LoVo (cell line): ENCODE measurements at places on chromosomes 13 and 19.

GRCh38 chr13:93625536-93625935 is 398.9 kb downstream of the GPC6 start:
- DNase-seq = no peak

- DNase-seq = no peak
Measured at GRCh38 chr13:44331912-44332851, 41.4 kb upstream of the SERP2 start.

GRCh38 chr13:99548448-99548847 is 47.2 kb downstream of the TM9SF2 start:
- no peak for DNase-seq

DNA sequence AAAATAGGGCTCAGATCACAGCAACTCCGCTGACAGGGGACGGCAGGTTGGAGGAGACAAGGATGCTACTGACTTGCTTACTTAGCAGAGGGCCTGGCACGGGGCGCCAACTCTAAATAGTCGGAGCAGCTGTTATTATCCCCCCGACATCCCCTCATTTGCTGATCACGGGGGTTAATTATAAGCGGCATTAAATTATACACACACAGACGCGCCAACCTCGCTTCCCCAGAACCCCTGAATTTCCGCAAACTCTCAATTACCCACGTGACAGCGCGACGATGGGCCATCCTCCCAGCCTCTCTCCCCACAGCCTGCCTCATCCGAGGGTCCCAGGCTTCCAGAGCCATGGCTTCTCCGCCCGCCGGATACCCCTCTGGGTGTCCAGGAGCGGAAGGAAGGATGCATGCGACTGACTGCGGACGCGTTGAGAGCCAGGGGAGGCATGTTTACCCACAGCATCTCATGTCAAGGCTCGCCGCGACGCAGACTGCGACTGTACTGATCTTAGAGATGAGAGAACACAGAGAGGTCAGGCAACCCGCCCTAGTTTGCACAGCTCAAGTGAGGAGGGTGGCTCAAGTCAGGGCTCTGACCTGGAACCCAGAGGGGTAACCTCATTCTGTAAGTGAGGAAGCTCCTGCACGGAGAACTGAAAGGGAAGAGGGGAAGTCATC is 5.7 kb downstream of the PTPRS start:
- no peak for DNase-seq

- DNase-seq = no peak
Measured at GRCh38 chr19:30330266-30330665, 41.9 kb upstream of the ZNF536 start.

DNA sequence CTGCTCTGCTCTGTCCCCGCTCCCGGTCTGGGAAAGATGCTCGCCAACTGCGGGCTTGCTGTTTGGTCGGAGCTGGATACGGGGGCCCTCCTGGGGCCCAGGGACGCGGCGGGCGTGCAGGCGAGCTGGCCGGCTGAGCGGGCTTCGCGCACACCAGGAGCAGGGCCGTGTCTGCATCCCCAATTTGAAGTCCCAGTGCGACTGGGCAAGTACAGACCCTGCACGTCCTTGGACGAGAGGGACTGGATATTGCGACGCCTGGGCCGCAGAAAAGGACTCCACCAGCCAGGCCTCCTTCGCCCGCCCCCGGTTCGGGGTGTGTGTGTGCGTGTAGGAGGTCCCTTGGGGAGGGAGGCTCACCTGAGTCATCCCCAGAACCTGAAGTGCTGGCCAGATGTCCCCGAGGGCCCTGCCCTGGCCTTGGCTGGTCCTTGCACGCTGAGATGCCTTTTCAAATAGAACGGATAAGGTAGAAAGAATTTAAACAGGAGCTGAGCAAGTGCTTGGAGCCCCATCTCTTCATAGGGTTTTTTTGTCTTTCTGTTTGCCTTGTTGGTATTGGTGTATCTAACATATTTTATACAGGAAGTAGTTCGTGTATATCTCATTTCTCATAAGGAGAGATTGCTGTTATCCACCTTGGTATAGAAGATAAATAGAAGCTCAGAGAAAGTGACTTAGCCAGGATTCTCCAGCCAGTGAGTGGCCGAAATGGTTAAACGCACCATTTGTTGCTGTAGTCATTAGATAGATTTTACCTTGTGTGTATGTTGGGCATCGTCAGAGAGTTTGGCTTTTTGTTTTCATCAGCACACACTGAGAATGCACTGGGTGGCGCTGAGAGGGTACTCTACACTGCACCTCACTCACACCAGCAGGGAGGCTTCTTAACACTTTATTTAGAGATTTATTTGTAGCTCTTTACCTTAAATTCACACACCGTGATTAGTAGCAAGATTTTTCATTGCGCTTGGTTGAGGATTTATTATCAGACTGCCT is 1.1 kb downstream of the NAXD start:
- DNase-seq = peak; percentile 58

GRCh38 chr19:42270346-42271044 is 1.4 kb downstream of the CIC start:
- DNase-seq = no peak

DNA sequence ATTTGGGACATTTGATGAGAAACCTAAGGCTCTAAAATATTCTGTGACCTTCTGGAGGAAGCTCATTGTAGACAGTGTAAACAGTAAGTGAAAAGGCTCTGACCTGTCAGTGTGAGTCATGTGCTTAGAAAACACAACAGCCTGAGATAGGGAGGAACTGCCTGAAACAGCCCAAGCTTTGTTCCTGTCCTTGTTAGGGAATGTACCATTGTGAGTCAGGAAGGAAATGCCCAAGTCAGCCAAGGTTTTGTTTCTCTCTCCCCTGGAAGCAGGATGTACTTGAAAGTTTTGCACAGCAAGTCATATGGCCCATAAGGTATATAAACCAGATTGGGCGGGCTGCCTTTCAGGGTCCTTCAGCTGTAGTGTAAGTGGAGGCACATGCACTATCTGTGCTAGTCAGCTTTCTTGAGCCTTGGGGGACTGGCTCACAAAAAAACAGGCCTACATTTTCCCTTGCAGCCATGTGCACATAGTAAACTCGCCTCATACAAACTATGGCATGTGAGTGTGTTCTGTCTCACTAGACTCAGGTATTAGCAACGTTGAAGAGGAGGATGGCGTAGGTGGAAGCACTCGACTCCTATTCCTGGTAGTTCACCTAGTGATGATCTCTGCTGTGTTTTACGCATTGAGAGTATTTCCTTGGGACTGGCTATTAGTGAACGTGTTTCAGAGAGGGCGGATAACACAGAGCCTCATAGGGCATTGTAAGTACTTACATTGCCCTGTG is 141.2 kb upstream of the KLHL1 start:
- no peak for DNase-seq

DNA sequence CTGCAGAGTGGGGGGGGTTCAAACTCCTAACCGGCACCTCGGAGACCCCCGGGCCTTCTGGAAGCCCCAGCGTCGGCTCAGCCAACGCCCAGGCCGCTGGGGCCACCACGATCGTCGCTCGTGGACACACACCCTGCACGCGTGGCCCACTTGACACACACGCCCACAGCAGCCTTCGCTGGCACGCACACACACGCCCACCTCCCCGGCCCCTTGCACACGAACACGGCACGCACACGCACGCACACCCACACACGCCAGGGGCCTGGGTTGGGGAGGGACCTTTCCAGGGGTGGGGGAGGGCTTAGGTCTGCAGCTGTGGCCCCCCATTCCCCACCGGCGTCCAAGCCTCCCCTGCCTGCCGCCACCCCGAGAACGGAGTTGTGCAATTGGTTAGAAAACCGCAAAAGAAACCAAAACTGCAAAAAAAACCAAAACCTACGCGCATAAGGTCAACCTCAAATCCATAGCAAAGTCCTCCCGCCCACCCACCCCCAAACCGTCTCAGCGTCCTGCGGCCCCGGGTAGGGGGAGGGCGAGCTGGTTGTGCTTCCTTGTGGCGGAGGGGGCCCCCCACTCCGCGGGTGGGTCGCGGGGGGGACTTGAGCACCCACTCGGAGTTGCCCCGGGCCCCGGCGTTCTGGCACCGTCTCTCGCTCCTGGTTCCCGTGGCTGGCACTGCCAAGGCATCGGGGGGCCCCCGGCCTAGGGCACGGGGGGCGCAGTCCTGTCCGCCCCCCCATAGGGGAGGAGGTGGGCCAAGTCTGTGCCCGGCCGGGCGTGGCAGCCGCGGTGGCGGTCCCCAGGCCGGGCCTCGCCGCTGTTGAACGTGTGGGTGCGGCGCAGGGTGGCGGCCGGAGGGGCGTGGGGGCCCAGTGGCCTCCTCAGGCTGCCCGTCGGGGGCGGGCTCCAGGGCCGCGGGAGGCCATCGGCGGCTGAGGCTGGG is 3.3 kb upstream of the LRG1 start:
- DNase-seq = no peak

DNA sequence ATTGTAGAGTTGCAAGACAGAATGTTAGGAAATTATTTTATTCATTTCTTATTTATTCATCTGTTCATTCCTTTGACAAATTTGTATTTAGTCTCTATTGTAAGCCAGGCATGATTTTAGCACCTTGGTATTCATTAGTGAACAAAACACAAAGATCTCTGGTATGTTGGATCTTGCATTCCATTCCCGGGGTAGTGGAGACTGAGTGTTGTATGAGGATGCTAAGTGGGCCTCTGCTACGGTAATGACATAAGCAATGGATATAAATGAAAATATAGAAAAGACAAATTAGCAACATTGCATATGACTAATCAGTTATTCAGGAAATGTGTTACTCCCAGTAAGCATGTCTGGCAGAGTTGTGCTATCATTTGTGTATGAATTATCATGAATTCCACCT is 449.3 kb downstream of the PCDH17 start:
- no peak for DNase-seq

DNA sequence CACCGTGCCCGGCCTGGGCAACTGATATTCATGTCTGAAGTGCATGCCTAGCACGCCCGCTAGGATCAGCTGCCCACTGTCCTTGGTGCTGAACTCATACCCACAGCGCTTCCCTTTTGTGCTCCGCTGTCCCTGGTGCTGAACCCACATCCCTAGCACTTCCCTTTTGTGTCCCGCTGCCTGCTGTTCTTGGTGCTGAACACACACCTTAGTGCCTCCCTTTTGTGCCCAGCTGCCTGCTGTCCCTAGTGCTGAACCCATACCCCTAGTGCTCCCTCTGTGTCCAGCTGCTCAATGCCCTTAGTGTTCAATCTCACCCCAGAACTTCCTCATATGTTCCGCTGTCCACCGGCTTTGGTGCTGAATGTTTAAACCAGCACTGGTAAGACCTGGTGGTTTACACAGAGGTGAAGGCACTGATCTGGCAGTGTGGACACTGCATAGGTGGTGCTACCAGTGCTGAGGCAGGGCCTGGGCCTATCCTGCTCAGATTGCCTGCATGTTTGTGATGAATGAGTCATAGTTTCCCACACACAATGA is 26.3 kb upstream of the SIGLEC11 start:
- DNase-seq = peak; percentile 84

DNA sequence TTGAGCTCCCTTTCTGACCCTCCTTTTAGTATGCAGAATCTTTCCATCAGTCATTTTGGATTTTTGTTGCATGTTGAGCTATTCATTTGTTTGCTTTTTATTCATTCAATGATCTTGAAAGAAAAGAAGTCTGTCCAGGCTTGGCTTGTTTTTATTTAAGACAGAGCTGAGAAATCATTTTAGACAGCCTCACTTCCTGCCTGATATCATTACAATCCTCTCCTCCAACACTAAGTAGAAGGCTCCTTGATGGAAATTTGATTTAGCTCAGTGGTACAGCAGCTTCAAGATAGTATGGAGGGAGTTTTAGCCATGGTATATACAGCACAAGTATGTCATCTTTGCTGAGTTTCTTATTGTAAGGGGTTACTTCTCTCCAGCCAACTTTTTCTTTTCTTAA is 28.4 kb downstream of the MBNL2 start:
- DNase-seq = no peak

DNA sequence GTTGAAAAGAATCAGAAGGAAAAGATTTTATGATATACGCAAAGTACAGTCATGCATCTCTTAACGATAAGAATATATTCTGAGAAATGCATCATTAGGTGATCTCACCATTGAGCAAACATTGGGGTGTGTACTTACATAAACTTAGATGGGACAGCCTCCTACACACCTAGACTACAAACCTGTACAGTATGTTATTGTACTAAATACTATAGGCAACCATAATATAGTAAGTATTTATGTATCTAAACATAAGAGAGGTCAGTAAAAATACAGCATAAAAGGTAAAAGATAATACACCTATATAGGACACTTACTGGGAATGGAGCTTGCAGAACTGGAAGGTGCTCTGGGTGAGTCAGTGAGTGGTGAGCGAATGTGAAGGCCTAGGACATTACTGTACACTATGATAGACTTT is 254.6 kb downstream of the SPRY2 start:
- DNase-seq = peak; percentile 74

GRCh38 chr13:86906127-86906874 is 764.9 kb upstream of the SLITRK5 start:
- no peak for DNase-seq

- DNase-seq = no peak
Measured at GRCh38 chr19:2268861-2269243, 12.6 kb upstream of the JSRP1 start.

DNA sequence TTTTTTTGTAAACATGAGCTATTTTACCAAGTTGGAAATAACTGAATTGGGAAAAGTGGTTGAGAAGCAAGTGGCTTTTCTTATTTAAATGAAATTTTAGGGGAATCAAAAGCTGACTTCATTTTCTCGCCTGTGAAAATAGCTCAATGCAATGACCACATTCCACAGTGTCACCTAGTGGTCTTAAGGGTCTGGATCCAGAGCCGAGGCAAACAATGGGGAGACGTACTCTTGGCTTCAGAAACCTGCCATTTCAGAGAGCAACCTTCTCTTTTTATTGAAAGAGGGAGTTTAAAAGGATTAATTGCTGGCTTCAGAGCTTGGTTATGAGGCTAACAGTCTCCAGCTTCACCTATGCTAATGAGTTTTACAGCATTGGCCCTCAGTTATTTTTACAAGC is 39.7 kb upstream of the RXFP2 start:
- peak; percentile 15 for DNase-seq

GRCh38 chr13:79212064-79212619 is 193.9 kb downstream of the RBM26 start:
- no peak for DNase-seq

- DNase-seq = peak; percentile 60
Measured at GRCh38 chr19:45878043-45878794, 7.7 kb downstream of the IRF2BP1 start.

GRCh38 chr13:39210961-39211534 is 172.8 kb downstream of the NHLRC3 start:
- DNase-seq = no peak
